Fibroblast of skin of abdomen (primary cell): ENCODE measurements at places on chromosomes 1 and 21.

DNA sequence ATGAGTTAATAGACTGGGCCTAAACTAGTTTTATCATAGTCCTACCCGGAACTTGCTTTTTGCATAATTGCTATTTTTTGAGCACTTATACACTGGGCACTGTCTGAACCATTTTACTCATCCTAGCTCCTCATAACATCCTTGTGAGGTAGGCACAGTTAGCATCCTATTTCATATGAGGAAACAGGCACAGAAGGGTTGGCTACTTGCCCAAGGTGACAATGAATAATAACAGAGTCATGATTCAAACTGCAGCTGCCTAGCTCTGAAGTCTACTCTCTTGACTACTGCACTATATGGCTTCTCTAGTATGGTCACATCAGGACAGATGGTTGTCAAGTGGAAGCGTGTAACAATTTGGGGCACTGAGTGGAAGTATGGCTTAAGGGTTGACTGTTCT, 18.2 kb upstream of the RC3H1 start:
- DNase-seq = peak; percentile 79

DNA sequence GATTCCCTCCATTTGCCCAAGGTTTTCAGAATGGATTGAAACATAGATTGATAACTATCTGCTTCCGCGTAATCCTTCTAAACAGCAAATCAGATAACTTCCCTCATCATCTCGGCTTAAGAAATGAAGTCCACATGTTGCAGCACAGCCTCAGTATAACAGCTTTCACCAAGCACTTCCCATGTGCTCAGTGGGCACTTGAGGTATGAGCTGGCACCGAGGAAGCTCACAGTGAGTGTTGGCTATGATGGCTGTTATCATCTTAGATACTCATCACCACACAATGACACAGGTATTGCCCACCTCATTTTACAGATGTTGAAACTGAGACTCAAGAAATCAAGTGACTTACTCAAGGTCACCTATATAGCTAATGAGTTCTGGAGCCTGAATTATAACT, 43.2 kb downstream of the RCSD1 start:
- no peak for DNase-seq

GRCh38 chr1:175132436-175132835, 60.1 kb downstream of the KIAA0040 start:
- DNase-seq = peak; percentile 80

DNA sequence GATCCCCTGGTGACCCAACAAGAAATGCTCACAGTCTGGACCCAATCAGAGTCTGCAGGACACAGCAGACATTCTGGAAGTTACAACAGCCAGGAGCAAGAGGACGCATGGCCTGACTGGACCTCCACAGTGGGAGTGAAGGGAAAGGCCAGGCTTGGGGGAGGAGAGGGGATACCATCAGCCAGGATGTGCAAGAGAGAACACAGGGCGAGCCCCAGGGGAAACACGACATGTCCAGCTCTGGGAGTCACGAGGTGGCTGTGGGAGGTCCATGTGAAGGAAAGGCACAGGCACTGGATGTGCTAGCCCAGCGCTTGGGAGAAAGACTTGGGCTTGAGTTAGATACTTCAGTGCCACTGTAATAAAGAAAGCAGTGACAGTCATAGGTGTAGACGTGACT, 87.3 kb downstream of the HSF2BP start:
- DNase-seq = no peak

- no peak for DNase-seq
Measured at GRCh38 chr1:245953876-245954660, 553.0 kb downstream of the SMYD3 start.

DNA sequence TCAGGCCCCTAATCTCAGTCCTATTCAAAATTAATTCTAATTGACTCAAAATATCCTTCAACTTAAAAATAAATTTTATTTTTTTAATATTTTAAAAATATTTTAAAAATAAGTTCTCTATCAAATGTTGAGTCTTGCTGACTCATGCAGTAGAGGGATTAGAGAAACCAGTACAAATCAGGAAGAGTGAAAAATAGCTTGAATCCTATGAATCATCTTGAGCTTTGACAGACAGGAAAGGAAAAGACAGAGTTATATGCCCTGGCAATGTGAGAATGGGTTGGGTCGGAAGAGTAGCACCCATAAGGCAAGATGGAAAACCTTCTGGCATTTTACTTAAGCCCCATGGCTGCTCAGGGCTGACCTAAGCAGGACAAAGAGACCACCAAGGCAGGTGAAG, 346.6 kb upstream of the RUNX1 start:
- peak; percentile 60 for DNase-seq

- no peak for DNase-seq
Measured at GRCh38 chr1:76511558-76512179, 355.6 kb upstream of the ST6GALNAC5 start.

GRCh38 chr1:165303386-165303785, 53.1 kb downstream of the LMX1A start:
- DNase-seq = no peak

DNA sequence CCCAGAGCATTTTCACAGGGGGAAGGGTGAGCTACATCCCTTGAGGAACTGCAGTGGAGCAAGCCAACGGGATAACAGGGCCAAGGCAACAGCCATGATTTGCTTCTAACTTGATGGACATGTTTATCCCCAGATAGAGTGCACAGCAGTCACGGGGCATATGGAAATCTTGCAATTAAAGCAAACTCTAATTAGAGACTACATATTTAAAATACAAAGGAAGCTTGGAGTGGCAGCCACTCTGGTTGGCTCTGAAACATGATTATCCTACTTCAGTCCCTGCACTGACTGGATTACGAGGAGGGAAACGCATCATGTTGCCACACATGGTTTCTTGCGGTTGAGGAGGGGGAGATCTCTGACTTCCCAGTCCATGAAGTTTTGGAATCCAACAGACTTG, 60.8 kb downstream of the BEND5 start:
- DNase-seq = no peak

DNA sequence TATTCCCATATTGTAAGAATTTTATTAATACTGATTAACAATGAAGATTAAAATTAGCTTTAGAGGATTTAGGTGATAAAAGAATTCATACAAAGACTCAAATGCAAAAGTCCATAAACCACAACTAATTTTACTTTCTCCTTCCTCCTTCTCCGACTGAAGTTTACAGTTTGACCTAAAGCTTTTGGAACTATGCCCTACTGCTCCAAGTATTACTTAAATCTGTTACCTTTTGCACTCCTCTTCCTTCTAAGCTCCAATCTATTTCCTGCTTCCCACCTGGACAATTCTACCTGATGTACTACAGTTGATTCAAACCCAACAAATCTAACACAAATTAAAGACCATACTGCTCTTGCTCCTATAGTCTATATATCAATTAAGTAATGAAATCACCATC, 36.3 kb downstream of the ANKRD13C start:
- no peak for DNase-seq

DNA sequence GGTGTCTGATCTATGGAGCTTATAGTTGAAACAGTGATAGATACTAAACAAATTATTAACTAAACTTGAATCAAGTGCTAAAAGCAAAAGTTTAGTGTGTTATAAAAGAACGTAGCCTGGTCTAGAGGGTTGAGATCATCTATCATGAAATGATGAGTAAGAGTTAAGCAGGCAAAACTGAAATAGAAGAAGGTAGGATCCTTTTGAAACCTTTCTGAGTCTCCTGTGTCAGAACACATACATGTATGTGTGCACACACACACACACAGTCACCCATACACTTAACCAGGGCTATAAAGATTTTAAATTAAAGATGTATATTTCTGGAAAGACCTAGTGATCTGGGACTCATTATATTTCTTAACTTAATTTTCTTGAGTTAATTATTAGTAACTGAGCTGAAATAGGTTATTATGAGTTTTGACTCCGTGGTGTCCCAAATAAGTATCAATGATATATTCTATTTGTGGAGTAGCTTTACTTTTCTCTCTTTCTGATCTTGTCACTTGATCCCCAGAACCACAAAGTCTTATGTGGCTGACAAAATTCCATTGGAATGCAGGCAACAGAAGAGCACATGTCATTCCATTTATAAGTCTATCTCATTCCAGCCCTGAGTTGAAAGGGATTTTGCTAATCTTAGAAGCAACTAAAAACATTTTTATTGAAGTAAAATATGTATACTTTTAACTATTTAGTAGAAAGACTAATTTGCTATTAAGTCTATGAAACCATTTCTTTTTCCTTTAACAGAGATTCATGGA, 70.7 kb downstream of the PRRX1 start:
- peak; percentile 72 for DNase-seq

- no peak for DNase-seq
Measured at GRCh38 chr1:36269408-36269838, 36.7 kb upstream of the SH3D21 start.

- peak; percentile 92 for DNase-seq
Measured at GRCh38 chr1:154474802-154475201, 27.2 kb upstream of the TDRD10 start.

GRCh38 chr1:153723687-153724086, 4.2 kb upstream of the INTS3 start:
- no peak for DNase-seq
